ENCODE measurements at places on chromosomes 6 and 20.

- no peak for DNase-seq
Observed at GRCh38 chr20:1166948-1167720, 17.6 kb downstream of the TMEM74B start.

GRCh38 chr20:11687546-11688292 is 230.0 kb upstream of the BTBD3 start:
- no peak for DNase-seq

DNA sequence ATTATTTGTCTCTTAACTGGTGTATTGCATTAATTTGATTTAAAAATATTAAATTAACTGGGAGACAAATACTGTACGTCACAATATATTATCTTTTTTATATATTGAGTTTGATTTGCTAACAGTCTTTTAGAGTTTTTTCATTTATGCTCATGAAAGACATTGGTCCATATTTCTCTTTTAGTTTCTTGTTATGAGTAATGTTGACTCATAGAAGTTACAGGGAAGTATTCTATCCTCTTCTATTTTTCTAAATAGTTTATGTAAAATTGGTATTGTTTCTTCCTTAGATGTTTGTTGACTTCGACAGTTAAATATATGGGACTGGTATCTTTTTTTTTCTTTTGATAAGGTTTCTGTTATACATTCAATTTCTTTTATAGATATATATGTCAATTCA is 1115.6 kb upstream of the CITED2 start:
- no peak for DNase-seq

DNA sequence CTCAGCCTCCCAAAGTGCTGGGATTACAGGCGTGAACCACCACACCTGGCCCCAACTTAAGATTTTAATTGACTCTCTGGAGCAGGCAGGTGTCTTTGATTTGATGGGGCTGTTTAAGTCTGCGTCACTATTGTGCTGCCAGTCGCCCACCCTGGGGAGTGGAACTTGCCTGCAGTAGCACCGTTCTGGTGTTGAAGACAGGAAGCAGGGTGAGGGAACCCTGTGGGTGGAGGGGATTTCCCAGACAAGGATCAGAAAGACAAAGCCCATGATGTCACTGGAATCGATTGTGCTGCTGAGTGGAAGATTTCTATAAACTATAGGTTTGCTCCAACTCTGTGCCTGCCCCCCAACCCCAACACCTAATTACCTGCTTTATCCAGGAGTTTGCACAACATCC is 11.0 kb downstream of the ALDH8A1 start:
- DNase-seq, result no peak

DNA sequence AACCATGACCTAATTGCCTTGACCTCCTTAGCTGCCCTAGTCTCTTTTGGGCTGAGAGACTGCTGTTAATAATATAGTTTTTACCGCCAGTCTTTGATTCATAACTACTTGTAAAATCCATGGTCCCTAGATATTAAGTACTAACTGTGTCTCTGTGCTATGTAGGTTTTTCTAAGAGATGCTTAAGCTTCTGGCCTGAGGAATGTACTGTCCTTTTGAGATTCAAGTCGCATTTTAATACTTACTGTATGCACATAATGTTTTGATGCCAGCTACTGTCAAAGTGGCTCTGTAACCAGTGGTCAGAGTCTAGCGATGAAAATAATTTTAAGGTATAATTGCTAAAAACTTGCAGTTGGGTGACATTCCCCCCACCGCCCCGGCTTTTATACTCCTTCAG is 2.1 kb downstream of the AKAP12 start:
- DNase-seq, result no peak

DNA sequence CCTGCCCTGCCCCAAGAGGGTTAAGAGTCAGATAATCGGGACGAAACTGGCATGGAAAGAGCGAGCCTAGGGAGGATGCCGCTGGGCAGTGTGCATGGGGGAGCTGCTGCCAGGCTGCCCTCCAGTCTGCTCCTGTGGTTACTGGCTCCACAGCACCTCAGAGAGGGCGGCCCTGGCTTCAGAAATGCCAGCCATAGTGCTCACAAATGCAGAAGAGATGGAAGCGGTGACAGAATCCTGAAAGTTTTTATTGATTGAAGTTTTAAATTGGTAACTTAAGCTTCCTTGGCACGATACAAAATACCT is 57.9 kb downstream of the VAPB start:
- DNase-seq, result no peak

DNA sequence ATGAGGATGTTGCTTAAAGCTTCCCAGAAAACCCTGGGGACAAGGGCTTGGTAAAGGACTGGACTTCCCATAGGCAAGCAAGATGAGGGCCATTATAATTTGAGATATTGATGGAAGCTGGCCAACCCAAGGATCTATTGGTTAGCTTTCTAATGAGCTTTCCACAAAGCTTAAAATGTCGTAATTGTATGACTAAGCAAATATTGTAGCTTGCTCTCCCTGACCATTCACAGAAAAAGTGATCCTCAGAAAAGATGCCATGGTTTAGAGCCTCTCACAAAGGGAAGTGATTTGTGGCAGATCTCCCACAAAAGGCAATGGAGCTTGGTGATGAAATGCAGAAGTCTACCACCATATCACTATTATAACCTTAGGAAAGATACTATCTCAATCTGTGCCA is 13.6 kb downstream of the IL17F start:
- DNase-seq, result no peak

GRCh38 chr20:35215066-35215956 is 11.2 kb upstream of the MMP24 start:
- DNase-seq, result no peak

DNA sequence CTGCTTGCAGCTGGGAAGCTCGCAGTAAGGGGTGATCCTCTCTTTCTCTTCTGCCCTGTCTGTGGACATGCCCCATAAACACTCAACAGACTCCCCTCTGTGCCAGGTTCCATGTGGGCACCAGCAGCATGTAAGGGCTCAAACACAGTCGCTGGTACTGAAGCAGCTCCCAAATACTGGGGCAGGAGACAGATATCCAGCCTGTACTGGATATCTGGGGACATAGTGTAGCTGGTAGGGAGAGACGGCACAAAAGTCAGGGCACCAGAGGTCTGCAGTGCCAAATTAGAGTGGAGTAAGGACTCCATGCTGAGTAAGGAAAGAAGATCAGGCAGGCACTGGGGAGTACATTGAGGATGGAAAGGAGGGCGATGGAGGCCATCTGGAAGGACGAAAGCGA is 48.3 kb upstream of the RSPO4 start:
- DNase-seq, result no peak

- DNase-seq, result no peak
Observed at GRCh38 chr6:82954937-82955577, 110.6 kb downstream of the UBE3D start.

DNA sequence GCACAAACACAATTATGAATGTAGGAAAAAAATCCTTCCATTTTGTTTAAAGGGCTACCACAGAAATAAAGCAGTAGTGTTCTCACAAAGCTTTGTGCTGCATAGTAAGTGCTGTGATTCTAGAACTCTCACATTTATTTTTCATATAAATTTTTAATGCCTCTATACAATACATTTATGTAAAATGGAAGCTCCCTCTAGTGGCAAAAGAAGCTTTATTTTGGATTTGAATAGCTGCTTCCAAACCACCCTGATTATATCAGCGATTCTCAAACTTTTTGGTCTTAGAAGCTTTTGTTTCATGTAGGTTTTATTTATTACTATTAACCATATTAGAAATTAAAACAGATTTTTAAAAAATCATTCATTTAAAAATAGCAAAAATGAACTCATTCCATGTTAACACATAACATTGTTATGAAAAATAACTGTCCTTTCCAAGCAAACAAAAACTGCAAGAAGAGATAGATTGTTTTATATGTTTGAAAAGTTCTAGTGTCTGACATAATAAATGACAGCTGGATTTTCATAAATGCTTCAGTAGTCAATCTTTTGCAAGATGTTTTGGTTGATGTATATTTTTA is 38.4 kb downstream of the HS3ST5 start:
- DNase-seq, result no peak

- DNase-seq, result no peak
Observed at GRCh38 chr20:32667027-32667426, 6.7 kb downstream of the C20orf203 start.

GRCh38 chr6:11008821-11009220 is 35.3 kb downstream of the ELOVL2 start:
- DNase-seq, result no peak

GRCh38 chr6:107550241-107550840 is 60.4 kb downstream of the SOBP start:
- DNase-seq, result no peak

GRCh38 chr20:63090052-63090451 is 83.3 kb upstream of the BHLHE23 start:
- DNase-seq, result no peak

DNA sequence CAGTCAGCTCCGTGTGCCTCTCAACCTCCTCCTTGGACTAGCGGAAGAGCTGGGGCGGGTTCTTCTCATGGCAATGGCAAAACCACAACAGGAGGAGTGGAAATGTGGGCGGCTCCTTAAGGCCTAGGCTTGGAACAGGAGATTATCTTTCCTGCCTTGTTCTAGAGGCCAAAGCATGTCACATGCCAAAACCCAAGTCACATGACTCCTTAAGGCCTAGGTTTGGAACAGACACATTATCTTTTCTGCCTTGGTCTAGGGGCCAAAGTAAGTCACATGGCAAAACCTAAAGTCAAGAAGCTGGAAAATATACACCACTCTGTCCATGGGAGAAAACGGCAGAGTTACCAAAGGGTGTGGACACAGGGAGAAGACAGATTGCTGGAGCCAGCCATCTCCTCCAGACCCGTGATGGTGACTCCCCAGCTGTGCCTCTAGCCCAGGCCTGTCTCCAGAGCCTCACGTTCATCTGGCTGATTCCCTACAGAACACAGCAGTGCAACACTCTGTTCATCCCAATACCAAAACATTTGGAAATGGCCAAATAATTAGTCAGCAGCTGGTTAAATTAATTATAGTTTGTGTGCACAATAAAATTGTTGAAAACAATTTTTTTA is 34.2 kb downstream of the ANKRD60 start:
- no peak for DNase-seq

- no peak for DNase-seq
Observed at GRCh38 chr6:40460380-40460779, 126.8 kb downstream of the LRFN2 start.

DNA sequence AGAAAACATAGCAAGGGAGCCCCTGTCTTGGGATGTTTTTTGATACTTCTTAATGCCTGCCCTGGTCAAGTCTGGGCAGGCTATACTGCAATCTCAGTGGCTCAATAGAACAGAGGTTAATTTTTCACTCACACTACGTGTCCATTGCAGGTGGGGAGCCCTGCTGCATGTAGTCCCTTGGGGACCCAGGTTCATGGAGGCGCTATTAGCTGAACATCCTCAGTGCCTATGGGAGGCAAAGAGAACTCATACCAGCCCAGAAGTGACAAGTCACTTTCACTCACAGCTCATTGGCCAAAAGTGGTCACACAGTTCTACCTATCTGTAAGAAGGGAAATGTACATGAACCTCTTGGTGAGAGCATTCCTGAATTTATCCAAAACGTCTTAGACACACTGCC is 23.2 kb downstream of the CGA start:
- DNase-seq, result no peak

GRCh38 chr20:58583176-58583575 is 67.9 kb upstream of the STX16 start:
- DNase-seq, result no peak

DNA sequence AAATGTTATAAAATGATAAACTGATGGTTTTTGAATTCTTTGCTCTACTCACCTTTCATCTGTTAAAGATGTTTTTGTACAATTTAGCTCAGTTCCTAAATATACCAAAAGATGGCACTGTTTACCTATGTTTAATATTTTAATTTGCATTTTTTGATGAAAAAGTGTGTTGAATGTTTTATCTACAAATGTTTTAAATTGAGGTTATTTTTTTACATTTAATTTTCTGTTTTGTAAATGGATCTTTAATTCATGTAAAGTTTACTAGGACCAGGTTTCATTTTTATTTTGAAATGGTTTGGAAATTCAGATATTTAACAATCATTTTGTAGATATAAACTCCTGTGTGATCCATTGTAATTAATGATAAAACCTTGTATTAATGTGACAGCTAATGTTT is 30.0 kb downstream of the CDKAL1 start:
- DNase-seq, result no peak

DNA sequence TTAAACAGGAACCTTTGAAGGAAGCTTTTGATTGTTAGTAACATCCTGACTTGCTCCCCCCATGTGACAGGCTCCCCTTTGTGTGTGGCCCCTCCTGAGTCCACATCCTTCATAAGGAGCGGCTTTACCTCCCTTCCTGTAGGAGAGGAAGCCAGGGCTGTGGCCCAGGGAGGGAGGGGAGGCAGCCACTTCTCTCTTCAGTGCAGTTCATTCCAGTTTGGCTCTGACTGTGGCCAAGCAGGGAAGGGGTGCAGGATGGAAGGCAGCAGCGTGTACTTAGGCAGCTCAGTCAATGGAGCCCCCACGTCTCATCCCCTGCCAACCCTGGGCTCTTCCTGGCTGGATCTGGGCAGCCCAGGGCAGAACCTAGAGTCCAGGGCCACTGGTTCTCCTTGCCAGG is 295.2 kb downstream of the QKI start:
- DNase-seq, result no peak

DNA sequence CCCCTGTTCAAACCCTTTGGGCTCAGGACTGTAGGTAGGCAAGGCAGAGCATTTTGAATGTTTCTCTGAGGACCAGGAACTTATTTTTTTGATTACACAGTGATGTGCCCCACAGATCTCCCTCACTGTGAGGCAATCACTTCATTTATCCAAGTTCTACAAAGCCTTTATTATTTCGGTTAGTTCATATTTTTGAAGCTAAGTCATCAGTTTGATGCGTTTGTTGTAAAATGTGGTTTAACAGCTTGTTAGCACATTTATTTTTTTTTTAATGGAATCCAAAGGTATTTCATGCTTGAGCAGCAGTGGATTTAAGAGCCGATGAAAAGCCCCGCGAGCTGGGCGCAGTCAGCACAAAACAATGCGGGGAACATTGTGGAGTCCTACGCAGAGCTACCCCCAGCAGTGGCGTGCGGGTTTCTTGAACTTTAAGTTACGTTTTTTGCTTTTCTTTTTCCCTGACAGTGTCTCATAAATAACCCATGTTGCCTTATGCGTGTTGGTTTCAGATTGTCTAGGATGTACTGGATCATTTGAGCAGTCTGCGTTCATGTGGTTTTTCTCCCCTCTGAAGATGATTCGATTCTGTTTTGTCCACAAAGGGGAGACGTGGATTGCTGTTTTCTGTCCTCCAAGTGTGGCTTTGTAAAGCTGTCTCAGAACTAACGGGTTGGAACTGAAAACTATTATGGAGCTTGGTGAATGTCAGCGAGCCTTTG is 233.6 kb upstream of the BMP2 start:
- DNase-seq, result no peak

GRCh38 chr6:128208851-128209580 is 308.2 kb upstream of the THEMIS start:
- DNase-seq, result no peak

GRCh38 chr6:30129265-30130178 is 6.4 kb upstream of the TRIM40 start:
- DNase-seq, result no peak

GRCh38 chr20:34300809-34301586 is 2.2 kb downstream of the AHCY start:
- no peak for DNase-seq

GRCh38 chr6:71015392-71015791 is 58.5 kb upstream of the B3GAT2 start:
- no peak for DNase-seq

- peak; percentile 21 for DNase-seq
Observed at GRCh38 chr6:45423111-45423823, 45.5 kb upstream of the SUPT3H start.
